Spleen (tissue), 13 donors: ENCODE measurements at places on chromosomes 16 and 17.

- no peak for DNase-seq
Observed at GRCh38 chr17:44346064-44346844, 1.2 kb downstream of the GRN start.

DNA sequence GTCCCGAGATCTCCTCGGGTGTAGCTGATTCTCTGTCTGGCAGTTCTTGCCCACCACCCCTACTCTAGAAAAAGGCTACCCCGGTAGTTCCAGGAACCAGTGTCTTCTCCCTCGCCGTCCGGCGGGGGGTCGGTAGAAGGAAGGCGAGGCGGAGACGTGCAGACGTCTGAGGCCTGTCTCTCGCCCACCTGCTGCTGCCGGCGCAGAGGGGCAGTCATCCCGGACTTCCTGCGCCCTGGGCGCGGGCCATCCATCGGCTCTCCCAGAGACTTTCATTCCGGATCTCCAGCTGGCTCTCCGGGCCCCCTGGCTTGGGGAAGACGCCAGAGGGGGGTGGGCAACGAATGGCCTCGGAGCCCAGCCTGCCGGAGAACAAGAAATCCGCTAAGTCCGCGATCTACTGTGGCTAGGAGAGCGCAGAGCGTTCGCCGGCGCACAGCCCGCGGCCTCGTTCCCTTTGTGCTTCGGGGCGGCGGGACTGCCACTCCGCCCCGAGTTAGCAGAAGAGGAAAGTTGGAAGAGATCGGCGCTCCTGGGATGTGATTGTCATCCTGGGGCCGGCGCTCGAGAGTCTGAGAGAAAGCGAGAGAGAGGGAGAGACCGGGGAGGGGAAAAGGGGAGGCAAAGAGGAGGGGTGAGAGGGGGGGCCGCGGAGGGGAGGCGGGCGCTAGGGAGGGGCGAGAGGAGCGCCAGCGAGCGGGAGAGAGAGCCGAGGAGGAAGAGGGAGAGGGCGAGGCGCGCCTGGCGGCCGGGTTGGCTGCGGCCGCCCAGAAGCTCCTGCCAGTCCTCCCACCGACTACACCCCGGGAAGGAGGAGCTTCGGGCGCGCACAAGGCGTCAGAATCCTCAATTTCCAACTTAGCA, at the start of gene IRX5:
Gene IRX5, plus strand, starts transcription at position 861 of the 864 bp plus-strand sequence. CDS start 334 bp downstream, outside the sequence.
- peak; percentile 86 for DNase-seq

DNA sequence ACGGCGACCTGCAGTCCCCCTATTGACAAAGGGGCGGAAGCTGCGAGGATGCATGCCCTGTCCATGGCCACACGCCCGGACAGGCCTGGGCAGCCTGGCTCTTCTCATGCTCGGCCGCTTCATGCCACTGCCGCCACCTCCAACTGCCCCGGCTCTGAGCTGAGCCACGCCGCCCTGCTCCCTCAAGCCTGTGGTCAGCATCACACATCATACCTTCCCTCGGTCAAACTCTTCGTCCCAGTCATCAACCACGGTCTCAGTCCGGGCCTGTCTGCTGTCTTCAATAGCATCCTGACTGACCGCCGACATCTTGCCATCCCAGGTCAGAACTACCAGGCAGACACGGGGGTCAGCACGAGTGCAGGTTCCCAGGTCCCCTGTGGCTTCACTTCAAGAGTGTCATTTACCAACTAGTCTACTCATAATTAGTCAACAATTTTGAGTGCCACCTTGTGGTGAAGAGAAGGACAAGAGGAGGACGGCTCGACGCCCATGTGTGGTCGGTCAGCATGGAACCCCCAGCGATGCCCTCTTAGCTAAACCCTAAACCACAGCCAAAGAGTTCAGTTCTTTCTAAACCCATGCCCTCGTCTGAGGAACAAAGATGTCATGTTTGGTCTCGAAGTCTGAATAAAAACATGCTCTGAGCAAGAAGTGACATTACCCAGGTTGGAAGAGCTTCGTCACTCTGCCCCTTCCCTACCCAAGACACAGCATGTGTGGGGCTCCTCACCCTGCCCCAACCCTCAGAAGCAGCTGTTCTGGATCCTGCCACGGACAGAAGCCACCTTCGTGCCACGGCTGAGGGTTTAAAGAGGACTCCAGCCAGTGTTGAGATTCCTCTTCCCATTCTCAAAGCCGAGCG, 16.9 kb upstream of the CYTH1 start:
- no peak for DNase-seq

- peak; percentile 87 for DNase-seq
Observed at GRCh38 chr16:31141489-31142108, 6.1 kb upstream of the PRSS8 start.

GRCh38 chr16:87303431-87303930, 13.7 kb downstream of the C16orf95 start:
- no peak for DNase-seq

- DNase-seq = no peak
Observed at GRCh38 chr16:22380529-22380928, 6.1 kb upstream of the CDR2 start.

DNA sequence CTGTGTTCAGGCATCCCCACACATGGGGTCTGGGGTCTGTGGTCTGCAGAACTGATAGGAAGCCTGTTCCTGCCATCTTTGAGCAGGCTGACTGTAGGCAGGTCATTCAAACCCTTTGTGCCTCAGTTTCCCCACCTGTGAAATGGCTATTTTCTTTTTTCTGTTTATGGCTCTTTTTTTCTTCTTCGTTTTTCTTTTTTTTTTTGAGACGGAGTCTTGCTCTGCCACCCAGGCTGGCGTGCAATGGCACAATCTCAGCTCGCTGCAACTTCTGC, 72.5 kb downstream of the ABCC6 start:
- no peak for DNase-seq

DNA sequence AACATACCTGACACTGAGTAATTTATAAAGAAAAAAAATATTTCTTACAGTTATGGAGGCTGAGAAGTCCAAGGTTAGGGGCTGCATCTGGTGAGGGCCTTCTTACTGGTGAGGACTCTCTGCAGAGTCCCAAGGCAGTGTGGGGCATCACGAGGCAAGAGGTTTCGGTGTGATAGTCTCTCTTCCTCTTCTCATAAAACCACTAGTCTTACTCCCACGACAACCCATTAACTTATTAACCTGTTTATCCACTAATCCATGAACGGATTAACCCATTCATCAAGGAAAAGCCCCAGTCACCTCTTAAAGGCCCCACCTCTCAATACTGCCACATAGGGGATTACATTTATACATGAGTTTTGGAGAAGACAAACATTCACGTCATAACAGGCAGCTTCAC, 20.1 kb downstream of the CIITA start:
- DNase-seq = peak; percentile 78

- no peak for DNase-seq
Observed at GRCh38 chr16:77840673-77841501, 52.5 kb downstream of the VAT1L start.

- no peak for DNase-seq
Observed at GRCh38 chr17:50949128-50949988, 83.2 kb upstream of the TOB1 start.

- DNase-seq = no peak
Observed at GRCh38 chr16:73615071-73615940, 567.4 kb upstream of the ZFHX3 start.
